ENCODE measurements at places on chromosomes 5 and 9.

DNA sequence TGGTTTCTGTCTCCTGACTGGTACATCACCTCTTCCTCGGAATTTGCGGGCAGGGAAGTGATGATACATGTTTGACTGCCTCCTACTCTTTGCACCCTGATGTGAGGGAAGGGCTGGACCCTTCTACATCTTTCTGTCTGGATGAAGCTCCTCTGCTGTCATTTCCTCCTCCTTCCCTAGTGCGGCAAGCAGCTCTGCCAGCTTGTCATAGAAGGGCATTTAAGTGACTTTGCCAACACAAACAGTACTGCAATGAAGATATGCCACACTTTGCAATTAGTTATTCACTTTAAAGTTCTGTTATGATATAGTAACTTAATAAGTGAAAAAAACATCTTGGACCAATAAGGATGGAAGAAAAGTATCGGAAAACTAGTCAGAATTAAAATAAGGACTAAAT, 48.5 kb upstream of the ABL1 start:
- DNase-seq = no peak

DNA sequence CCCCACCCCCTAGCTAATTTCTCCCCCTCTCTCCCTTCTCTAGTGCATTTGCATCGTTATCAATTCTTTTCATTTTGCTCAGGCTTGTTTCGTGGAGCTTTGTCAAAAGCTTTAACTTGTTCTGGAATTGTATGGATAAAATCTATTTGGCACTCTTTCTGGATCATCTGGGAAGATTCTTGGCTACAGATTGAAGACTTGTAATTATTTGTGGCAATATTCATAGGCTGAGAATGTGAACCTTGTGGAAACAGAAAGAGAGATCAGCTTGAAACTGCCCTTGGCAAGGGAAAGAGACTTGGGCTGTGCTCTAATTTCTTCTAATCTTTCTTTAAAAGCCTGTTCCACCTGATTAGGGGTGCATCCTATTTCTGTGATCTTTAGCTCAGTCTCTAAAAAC, 340.6 kb upstream of the DAB2 start:
- no peak for DNase-seq

DNA sequence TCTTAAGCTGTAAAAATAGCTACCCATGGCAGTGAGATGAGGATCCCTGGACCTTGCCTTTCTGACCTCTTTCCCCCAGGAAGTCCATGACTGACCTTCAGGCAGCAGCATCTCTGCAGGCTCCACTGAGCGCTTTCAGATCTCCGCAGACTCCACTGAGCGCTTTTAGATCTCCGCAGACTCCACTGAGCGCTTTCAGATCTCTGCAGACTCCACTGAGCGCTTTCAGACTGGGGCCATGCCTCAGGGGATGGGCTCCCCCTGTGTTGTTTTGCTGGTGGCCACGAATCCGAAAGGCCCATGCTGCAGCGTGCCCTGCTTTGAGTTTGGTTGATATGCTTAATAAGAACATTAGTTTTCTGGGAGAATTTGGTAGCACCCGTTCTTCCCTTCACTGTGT, 254.2 kb downstream of the FANCC start:
- no peak for DNase-seq

DNA sequence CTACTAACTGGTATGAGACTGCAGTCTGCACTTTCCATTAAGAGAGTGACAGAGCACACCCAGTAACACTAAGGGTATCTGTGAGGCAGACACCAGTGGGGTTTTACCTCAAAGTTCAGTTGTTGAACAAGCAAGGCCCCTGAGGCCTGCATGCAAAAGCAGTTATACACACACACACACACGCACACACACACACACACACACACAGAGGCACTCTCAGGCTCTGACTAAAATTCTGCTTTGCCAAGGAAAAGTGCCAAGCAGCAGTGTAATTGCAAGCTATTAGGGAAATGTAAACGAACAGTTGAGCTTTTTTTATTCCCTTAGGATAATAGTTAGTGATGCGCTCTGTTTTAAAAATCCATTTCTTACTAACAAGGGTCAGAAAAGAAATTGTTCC, 377.1 kb downstream of the SPOCK1 start:
- DNase-seq = no peak

DNA sequence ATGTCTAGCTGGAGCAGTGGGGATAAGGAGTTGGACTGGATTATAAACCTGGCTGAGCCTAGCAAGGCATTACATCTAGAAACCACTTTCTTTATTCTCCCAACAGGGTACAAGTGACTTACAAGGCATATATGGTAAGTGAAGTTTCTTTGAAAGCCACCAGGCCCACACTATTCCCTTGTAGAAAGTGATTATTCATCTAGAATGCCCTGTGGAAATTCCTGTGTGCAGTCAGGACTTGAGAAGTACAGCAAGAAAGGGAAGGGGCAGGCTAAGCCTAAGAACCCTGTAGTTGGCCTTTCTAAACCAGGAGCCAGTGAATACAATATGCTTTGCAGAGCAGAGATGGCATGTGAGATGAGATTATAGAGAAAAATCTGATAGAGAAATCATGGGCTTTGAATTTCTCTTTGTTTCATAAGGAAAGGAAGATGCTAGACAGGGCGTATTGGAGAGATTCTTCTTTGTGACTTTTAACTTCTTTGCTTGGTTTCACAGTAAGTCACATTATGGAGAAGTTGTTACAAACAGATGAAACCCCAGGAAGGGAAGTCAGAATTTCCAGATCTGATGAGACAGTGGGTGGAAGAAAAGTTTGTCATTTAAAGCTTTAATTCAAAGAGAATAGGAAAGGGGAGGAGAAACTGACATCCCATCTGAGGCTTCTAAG, 321.7 kb downstream of the NDUFS4 start:
- no peak for DNase-seq

- no peak for DNase-seq
These were observed 22.6 kb downstream of the FGF1 start for GRCh38 chr5:142663246-142663645.

- DNase-seq = no peak
These were observed 286.1 kb upstream of the IRX1 start for GRCh38 chr5:3309538-3309937.

- DNase-seq = peak; percentile 83
These were observed 23.9 kb downstream of the PIK3R1 start for GRCh38 chr5:68239487-68239886.

GRCh38 chr5:89929173-89929572, 480.4 kb downstream of the CETN3 start:
- DNase-seq = no peak

DNA sequence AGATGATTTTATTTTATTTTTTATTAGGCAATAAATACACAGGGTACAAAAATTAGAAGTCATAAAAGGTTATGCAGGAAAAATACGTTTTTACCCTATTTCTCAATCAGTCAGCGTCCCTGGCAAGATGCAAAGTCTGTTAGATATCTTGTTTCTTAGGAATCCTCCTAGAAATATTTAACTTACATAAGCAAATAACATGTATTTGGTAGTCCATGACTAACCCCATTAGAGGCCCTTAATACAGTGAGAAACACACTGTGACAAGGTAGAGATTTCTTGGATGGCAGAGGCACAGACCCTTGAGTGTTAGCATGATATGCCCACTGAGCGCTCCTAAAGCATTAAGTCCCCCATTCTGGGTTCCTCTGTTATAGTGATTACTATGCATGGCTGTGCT, 121.2 kb upstream of the ADAMTSL1 start:
- no peak for DNase-seq

DNA sequence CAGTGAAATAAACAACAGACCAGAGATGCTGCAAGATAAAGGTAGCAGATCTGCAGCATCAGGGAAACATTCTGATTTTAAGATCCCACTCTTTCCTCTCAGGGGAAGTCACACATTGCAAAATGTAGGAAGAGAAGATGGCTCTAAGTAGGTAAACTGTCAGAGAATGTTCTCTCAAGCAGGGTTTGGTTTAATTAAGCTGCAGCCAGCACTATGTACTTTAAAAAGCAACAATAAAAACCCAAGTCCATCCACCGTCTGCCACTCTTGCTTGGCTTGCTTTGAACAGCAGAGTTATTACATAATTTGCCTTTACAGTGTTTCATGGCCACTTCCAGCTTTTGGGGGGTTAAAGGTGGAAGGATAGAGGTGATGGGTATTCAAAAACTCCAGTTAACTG, 343.2 kb upstream of the DAP start:
- no peak for DNase-seq

GRCh38 chr5:107646418-107646817, 24.3 kb downstream of the EFNA5 start:
- DNase-seq = no peak

Measured in tibial artery (tissue), 4 donors.